Fibroblast of pulmonary artery (primary cell): ENCODE measurements at places on chromosomes 3 and 15.
A peak's percentile ranks its signal among the peaks of the same experiment; 100 is the strongest.

DNA sequence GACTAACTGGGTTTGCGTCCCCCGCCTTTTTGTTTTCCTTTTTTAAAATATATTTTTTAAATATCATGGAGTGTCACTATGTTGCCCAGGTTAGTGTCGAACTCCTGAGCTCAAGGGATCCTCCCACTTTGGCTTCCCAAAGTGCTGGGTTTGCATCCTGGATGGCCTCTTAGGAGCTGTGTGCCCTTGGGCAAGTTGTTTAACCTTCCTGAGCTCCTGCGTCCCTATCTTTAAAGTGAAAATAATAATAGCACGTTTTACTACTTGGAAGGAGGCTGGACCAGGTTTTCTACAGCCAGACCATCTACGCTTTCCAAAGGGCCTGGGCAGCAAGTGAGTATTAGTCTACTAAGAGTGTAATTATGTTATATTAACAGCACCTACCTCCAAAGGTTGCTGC lies 44.2 kb upstream of the RNU6-1 start:
- no peak for DNase-seq

DNA sequence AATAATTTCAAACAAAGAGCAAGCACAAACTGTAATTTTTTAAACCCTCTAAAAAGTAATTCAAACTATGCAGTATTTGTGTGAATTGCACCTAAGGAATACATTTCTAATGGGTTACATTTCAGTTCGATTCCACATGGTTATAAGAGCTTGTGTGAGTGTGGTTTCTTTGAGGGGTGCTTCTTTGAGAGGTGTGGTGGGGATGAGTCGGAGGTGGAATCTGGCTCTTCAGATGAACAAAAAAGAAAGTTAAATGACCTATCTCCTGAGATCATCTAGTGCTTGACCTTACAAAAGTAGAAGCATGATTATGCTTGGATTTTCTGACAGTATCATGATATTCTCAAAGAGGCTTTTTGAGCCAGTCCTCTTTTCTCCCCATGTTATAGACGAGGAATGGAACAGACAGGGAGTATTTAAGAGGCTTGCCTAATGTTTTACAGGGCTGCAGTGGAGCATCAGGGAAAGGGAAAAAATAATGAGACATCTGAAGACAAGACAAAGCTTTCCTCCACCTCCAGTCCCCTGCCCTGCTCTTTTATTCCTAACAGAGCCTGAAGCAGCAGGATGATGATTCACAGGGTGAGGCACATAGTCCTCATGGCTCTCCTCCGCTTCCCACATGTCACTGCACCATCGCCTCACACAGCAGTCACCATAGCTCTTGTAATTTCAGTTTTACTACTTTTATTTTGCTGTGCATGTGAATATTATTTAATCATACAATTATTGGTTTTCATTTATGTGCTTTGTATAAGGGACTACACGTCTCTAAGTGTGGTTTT lies 82.0 kb downstream of the LYSMD4 start:
- DNase-seq: peak; percentile 52

DNA sequence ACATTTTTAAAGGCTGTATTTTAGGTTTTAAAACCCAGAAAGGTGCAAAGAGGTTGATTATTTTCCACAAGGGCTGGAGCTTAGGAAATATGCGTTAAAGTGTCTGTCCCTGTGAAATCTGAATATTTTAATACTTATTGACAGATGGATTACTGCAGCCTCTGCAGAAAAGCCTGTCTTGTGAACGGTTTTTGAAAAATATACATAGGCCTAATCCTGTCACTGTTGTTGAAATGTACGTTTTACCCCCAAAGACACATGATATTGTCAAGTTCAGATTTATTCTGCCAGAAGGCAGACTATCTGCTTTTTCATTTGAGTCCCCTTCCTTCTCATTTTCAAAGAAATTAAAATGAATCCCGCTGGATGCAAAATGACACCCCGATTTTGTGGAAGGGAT lies 2.2 kb upstream of the BCL6 start:
- DNase-seq: no peak

- peak; percentile 42 for DNase-seq
These were observed 1.1 kb upstream of the RBMS3 start for GRCh38 chr3:29279806-29280205.

- DNase-seq: no peak
These were observed 7.5 kb downstream of the MAGI1 start for GRCh38 chr3:66031102-66031698.

DNA sequence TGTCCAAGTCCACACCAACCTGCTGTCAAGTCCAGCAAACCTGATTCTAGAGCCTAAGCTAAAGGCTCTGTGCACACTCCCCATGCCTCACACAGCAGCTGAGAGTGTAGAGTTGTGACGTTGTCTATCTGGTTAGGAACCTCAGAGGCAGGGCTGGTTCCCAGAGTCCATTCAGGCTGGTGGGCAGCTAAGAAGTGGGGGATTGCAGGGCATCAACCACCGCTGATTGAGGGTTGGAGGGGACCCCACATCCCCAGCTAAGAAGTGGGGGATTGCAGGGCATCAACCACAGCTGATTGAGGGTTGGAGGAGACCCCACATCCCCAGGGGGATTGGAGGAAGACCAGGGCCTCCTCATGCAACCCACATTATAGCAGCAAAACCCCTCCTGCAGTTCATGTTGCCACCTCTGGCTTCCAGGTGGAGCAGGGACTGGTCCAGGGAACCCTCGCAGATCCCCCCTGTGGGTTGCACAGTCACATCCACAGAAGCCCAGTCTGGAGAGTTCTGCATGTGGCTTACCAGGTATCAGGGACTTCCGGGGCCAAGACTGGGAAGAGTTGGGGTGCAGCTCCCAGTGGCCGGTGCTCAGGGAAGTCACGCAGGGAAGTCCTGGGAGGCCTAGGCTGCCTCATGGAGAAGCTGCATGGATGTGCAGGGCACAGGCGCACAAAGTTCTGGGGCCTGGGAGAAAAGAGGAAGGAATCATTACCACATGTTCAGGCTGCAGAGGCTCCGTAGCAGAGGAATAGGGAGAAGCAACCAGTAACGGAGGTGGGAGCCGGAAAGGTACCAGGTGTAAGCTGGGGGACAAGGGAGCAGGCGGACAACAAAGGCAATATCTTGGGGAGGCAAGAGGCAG lies 71.4 kb upstream of the PCSK6 start:
- DNase-seq: no peak

DNA sequence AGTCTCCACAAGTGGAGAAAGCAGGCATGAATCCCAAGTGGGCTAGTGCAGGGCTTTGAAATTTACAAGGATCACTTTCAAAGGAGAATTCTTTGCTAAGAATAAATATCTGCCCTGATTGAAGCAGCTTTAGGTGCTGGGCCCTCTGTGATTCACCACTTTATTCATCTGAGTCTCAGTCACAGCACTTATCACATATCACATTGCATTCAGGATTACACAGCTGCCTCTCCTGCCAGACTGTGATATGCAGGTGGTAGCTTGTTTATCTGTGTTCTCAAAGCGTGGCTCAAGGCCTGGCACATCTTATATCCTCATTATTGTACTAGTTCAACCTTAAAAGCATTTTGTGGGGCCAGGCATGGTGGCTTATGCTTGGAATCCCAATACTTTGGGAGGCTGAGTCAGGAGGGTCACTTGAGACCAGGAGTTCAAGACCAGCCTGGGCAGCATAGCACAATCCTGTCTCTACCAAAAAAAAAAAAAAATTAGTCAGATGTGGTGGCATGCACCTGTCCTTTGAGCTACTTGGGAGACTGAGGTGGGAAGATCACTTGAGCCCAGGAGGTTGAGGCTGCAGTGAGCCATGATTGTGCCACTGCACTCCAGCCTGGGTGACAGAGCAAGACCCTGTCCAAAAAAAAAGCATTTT lies 156.9 kb upstream of the EIF1B start:
- no peak for DNase-seq

GRCh38 chr3:27666708-27667107 lies 55.4 kb downstream of the EOMES start:
- peak; percentile 85 for DNase-seq

DNA sequence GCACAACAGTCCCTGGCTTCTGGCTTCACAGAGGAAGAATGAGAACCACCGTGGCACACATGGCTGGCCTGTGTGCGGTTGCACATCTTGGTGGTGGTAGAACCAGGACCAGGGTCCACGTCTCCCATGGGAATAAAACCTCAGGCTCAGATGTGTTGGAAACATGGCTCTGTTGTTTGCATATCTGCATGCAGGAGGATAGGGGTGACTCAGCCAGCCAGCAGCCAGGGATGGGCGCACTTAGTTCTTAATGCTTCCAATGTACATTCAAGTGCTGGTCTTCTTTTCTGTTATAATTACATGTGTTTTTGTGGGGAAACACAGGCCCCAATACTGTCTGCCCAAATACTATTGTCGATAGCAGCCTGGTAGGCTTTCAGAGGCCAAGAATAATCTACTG lies 35.8 kb upstream of the BCL2L10 start:
- no peak for DNase-seq

- DNase-seq: no peak
These were observed 82.0 kb upstream of the PDZRN3 start for GRCh38 chr3:73706771-73707170.

- no peak for DNase-seq
These were observed 83.8 kb downstream of the GADL1 start for GRCh38 chr3:30810625-30811024.

GRCh38 chr3:101999177-101999779 lies 150.0 kb downstream of the NFKBIZ start:
- no peak for DNase-seq

GRCh38 chr3:114294940-114295480 lies 1.2 kb downstream of the TIGIT start:
- no peak for DNase-seq

- DNase-seq: no peak
These were observed 97.2 kb downstream of the LIPC start for GRCh38 chr15:58529041-58529440.

DNA sequence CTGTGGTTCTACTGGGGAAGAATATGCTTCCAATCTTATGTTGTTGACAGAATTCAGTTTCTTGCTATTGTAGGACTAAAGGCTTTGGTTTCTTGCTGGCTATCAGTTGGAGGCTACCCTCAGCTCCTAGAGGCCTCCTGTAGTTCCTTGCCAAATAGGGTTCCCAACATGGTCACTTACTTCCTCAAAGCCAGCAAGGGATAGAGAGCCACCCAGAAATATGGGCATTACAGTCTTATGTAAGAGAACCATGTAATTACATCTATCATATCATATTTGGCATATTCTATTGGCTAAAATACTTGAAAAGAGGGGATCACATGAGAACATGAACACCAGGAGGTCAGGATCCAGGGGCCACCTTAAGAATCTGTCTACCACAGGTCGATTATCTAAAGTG lies 6.2 kb upstream of the COX17 start:
- no peak for DNase-seq

GRCh38 chr3:184380185-184380626 lies 352 bp downstream of the CHRD start:
- peak; percentile 31 for DNase-seq

GRCh38 chr3:18825665-18826064 lies 322.6 kb upstream of the KCNH8 start:
- DNase-seq: no peak

GRCh38 chr3:46490338-46491084 lies 7.3 kb upstream of the RTP3 start:
- DNase-seq: no peak

GRCh38 chr3:37171144-37171543 lies 3.2 kb downstream of the LRRFIP2 start:
- DNase-seq: no peak

DNA sequence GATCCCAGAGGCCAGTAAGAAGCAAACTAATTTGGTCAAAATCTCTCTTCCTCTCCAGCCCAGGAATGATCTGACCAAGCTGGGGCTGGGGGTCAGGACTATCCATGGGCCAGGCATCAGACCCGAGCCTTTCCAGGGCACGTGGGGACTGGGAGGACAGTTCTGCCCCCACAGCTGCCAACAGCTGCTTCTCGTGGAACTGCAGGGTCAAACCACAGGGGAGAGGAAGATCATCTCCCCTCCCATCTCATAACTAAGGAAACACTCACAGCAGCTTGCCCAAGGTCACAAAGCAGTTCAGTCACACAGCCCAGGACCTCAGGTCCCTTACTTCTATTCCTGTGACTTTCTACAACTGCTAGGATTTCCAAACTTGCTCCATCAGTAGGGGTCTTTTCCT lies 47.1 kb downstream of the DAPK2 start:
- DNase-seq: no peak

GRCh38 chr15:65789759-65790425 lies 2.2 kb downstream of the DENND4A start:
- no peak for DNase-seq

DNA sequence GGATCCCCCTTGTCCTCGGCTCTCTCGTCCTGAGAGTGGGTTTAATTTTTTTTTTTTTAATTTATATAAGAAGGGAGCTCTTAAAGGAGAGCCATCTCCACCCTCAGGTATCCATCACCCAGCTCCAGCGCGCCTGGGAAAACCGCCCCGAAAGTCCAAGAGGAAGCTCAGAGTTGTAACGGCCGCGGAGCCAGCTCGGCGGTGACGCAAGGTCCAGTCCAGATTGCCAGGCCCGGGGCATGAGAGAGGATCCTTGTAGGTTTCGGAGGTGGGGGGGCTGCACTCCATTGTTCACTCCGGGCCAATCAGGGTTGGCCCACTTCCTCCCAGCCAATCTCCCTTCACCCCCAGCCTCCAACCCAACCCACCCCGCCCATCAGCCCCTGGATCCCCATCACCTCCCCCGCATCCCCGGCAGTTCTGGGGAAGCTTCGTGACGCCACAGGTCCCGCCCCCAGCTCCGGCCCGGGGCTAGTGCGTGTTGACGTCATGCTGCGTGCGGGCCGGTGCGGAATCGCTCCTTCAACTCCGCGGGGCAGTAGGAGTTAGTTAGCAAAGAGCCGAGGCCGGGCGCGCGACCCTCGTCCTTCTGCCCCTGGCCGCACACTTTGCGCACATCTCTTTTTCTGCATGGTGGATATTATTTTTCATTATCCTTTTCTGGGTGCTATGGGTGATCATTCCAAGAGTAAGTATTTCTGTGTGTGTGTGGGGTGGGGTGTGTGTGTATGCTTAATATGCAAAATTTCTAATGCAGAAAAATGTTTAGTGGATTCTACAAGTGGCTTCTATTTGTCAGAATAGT lies at the start of gene ISL2:
ISL2 (plus strand) TSS at position 520 of the 805 bp plus-strand sequence; CDS start at position 631, 111 bp downstream.
- peak; percentile 89 for DNase-seq

DNA sequence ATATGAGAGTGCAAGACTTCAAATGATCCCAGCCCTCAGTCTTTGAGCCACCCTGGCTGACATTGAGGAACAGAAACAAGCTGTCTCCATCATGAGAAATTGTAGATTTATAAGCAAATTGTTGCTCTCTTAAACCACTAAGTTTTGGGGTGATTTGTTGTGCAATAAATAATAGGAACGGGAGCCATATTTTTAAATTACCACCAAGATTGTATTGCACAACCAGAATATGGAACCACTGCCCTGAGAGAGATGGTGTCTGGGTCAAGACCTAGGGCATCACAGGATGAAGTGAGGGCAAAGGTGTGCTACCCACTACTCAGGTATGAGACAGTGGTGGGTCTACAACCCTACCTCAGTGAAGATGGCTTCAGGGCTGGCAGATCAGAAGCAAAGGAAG lies 2.3 kb upstream of the CFAP92 start:
- DNase-seq: no peak

DNA sequence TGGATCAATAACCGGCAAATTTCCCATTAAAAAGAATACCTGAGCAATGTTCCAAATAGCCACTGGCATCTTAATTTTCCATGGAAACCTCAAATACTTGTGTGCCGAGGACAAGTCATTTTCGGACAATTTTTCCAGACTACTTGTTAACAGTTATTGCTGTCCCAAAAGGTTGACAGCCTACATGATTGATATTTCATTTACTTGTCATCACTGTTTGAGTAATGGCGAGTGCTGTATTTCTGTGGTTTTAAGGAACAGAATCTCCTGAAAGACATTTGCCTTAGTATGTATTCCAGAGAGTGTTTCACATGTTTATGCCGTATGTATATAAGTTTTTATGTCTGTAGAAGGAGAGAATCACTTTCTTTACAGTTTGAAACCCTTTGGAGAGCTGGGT lies 36.7 kb downstream of the MAP2K5 start:
- DNase-seq: no peak

- DNase-seq: peak; percentile 20
These were observed 18.0 kb downstream of the KLHL24 start for GRCh38 chr3:183653209-183654064.
